ENCODE measurements at places on chromosomes 3 and 15.

- no peak for DNase-seq
These were observed 2.0 kb downstream of the RAB7A start for GRCh38 chr3:128727996-128728395.

- DNase-seq = no peak
These were observed 52.4 kb downstream of the TBL1XR1 start for GRCh38 chr3:177144922-177145321.

DNA sequence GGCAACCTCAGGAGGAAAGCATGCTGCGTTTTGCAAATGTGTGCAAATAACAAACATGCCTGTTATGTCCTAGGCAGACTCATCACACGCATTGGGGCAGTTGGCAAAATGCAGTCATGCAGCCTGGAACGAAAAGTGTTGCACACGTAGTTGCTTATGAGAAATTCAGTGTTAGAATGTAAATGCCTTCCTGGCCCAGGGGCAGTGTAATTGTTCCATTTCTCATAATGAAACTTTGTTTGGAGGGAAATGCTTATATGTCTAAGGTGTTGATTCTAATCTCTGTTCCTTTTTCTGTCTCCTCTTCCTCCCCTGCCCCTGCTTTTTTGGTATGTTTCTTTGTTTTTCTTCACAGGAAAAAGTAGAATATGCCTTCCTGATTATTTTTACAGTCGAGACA lies 156.0 kb downstream of the CACNA1D start:
- no peak for DNase-seq

DNA sequence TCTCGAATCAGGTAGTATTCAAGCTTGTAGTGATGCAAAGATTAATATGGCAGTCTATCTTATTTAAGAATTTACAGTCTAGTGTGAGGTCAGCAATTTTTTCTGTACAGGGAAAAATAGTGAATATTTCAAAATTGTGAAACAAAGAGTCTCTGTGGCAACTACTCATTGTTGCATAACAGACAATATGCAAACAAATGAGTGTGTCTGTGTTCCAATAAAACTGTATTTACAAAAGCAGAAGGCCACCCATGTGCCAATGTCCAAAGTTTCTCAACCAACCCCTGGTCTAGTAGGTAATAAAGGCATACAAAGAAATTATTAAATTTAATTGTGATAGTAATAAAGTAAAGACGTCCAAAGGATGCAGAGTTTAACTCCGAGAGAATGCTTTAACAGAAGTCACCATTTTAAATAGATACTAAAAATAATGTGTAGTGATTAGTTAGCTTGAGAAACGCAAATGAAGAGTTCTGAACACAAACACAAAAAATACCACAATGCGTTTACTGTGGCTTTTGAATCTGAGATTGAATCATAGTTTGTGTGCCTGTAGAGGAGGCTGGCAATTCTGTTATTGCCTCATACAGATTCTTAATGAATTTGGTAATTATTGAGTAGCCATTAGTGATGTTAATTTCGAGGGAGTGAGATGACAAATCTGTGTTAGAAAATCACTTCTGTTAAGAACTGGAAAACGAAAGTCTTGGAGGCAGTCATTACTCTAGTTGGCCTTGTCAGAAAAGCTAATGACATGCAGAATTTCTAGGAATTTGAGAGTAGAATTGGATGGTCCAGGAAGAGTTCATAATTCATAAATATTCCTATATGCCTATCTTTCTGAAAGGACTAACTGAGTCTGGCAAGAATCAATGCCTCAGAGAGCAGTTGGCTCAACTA lies 48.7 kb downstream of the CADM2 start:
- DNase-seq = no peak

DNA sequence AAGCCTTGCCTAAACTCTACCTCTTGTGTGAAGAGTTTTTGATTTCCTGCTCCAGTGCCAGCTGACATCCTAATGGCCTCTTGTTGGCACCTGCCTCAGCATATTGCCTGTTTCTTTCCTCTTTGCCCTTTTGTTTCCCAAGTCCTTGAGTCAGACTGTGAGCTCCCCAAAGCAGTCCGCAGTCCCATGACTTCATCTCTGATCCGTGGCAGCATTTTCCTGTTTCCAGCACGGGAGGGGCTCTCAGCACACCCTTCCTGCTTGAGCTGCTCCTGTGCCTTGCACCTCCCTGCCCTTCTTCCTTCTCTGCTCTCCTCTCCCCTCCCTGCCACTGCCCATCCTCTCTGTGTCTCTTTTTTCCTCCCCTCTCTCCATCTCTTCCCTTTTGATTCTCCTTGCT lies 179.6 kb downstream of the EPHB1 start:
- no peak for DNase-seq

- DNase-seq = peak; percentile 98
These were observed 314.5 kb downstream of the TLE3 start for GRCh38 chr15:69783211-69783610.

DNA sequence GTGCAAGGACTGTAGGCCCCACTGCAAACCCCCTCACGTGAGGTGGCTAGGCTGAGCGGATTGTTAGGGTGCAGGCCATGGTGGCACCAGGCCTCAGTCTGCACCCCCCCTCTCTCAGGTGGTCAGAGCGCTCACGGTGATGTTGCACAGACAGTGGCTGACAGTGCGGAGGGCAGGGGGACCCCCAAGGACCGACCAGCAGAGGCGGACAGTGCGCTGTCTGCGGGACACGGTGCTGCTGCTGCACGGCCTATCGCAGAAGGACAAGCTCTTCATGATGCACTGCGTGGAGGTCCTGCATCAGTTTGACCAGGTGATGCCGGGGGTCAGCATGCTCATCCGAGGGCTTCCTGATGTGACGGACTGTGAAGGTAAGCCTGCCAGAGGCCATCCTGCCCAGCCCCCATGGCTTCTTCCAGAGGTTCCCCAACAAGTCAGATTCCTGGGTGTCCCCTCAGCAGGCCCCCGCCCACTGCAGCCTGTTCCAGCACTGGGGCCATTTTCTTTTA lies 18.2 kb downstream of the ATRIP start:
- DNase-seq = no peak

DNA sequence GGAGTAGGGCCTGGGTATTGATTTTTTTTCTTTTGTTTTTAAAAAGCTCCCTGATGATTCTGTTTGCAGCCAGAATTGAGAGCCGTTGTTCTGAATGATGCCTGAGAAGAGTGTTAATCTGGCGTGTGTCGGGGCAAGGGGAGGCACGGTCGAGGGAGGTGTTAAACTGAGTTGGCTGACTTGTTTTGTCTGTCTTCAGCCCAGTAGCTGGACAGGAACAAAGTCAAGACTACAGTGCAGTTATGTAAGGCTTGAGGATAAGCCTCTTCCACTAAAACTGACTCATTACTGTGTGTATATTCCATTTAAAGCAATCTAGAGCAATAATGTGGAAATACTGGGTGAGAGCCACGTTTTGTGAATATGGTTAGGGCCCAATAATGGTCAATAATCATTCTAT lies 119.0 kb upstream of the DLG1 start:
- no peak for DNase-seq

DNA sequence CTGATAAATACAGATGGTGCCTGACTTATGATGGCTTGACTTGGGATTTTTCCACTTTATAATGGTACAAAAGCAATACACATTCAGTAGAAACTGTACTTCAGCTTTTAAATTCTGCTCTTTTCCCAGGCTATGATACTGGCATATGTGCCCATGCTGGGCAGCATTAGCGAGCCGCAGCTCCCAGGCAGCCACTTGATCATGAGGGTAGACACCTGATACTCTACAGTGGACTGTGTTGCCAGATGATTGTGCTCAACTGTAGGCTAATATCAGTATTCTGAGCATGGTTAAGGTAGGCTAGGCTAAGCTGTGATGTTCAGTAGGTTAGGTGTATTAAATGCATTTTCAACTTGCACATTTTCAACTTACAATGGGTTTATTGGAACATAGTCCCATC lies 17.7 kb upstream of the FEM1B start:
- peak; percentile 89 for DNase-seq

GRCh38 chr3:81086348-81086747 lies 675.1 kb downstream of the GBE1 start:
- DNase-seq = no peak

DNA sequence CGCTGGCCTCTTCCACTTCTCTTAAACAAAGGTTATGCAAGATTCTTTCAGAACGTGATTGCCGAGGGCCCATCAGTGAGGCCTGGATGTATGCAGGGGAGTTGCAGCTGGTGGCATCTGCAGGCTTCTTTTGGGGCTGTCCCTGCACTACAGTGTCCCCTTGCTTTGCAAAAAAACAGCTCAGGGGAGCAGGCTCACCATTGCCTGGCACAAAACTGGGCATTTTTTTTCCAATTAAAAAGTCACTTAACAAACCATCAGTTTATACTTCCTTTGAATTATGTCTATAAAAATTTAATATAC lies 148.6 kb downstream of the ATP10A start:
- no peak for DNase-seq

DNA sequence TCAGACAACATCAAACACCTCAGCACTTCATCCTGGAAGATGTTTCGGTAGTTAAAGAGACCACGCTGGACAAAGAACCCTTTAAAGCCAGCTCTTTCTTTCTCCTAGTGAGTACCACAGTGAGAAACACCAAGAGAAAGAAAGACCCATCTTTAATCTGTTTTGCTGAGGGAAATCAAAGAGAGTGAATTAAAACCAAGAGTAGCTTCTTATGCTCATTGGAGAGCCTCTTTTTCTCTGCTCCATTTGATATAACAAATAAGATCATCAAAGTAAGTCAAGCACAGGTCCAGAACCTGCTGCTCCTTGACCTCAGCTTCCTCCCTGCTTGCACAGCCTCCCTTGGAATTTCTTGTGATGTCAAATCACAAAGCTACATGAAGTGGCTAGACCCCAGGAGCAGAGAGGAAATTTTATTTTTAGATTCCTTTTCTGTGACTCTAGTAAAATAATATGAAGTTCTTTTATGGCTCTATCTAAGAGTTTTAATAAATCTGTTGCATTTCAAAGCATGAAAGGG lies 436.4 kb downstream of the C3orf38 start:
- no peak for DNase-seq

DNA sequence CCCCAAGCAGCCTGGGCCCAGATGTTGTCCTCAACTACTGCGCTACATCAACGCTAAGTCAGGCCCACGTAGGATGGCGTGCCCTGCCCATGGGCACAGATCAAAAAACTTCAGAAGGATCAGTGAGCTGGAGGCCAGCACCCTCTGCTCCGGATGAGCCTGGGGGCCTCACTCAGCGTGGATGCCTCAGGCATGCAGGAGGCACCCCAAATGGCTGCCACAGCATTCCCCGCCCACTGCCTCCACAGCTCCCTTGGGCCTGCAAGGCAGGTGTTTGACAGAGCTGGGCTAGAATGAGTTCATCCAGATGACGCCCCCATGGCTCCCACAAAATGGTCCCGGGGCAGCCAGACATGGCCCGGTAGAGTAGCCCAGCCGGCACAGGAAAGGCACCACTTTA lies 7.1 kb downstream of the ATP2B2 start:
- no peak for DNase-seq

Data from NCI-H2171 treated with DMSO at 0.1 percent for 48 hours (cell line).